ENCODE measurements at places on chromosomes 2 and 18.
A peak's percentile ranks its signal among the peaks of the same experiment; 100 is the strongest.

GRCh38 chr18:27861539-27861938 lies 315.4 kb downstream of the CDH2 start:
- DNase-seq, result no peak

GRCh38 chr2:236402033-236402790 lies 138.0 kb upstream of the ASB18 start:
- no peak for DNase-seq

DNA sequence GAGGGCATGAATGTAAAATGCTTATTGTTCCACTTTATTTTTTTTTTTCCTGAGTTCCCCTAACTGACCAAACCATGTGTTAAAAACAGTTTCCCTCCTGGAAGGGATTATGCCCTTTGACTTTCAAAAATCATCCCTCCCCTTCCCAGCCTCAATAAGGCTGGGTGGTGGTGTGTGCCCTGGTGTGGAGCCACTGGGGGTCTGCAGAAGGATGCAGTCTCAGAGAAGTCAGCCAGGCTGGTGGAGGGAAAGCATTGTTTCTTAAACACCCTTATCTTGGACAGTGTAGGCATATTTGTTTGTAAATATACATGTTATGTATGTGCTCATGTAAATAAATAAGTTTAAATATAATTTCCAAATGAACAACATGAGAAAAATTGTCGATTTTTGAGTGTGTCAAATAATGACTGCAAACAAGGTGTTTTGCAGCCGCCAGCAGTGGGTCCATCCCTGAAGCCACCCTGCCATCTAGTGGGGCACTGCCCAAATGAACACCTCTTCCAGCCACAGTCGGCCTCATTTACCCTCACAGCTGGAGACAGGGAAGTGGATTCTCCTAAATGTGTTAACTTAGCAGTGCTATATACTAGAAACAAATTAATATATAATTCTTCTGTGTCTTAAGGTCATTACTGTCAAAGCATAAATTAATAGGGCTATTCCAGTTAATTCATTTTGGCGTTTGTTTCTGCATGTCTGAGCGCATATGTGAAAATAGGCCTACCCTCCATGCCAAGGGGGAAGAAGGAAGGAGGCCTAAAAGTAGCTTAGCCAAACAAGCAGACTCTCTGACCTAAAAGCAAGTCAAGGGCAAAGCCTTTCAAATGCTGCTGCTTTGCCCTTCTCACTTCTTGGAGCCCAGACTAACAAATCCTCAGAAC lies 209.6 kb upstream of the PIK3C3 start:
- peak; percentile 38 for DNase-seq

DNA sequence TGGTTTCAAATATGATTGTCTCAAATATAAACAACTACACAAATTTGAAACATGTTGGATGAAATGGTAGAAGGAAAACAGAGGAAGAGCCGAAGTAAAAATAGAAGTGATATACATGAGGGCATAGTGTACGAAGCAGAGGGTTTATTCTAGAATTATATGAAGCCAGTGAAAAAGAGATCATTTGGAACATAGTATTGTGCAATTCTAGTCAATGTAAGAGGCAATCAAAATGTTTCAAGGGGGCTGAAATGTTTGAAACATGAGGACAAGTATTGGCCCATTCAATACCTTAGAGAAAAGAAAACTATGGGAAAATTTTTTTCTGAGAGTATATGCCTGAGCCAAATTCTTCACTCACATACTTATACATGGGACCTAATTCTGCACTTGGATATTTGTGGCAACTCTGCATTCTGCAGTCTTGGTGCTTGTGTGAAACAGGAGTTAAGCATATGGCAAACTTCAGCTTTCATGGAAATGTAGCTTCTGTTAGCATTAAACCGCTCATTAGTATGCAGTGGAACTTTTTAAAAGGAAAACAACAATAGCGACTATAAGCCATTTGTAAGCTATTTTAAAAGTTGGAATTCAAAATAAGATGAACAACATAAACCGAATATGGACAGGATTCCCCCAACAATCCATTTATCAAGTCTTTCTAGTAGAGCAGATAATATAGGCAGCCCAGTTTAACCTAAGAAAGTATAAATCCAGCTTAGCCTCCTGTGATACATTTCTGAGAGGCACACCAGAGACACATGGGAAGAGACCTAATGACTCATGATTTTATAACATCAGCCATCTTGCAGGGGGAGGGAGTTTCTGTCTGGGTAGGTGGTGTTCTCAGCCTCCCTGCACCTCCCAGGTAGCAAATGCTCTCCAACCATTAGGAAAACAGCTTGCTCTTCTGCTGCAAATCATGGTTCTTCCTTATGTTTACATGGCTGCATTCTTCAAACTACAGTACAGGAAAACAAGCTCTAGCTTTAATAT lies 197.8 kb downstream of the PAX3 start:
- no peak for DNase-seq

DNA sequence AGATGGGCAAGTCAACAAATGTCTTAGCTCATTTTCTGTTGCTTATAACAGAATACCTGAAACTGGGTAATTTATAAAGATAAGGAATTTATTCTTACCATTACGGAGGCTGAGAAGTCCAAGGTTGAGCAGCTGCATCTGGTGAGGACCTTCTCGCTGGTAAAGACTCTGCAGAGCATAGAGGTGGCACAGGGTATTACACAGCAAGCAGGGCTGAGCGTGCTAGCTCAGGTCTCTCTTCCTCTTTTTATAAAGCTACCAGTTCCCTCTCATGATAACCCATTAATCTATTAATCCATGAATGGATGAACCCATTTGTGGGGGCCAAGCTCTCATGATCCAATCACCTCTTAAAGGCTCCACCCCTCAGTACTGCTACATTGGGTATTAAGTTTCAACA lies 109.1 kb downstream of the CDK15 start:
- DNase-seq, result peak; percentile 4

GRCh38 chr2:127398239-127398590 lies 10.4 kb upstream of the MAP3K2 start:
- peak; percentile 87 for DNase-seq

DNA sequence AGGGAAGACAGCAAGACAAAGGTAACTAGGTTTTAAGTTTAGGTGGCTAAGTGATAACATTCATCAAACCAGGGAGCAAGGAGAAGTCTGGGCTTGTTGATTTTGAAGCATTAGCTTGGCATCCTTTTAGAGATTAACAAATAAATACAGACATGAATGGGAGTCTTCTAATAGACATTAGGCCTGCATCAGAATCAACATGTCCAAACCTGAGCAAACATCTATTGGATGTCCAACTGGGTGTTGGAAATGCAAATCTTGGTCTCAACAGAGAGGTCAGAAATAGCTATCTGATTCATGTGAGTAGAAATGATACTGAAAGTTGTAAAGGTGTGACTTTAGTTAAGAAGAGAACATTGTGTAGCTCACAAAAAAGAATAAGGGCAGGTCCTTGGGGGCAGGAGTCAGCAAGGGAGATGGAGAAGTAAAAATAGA lies 85.5 kb upstream of the RND3 start:
- no peak for DNase-seq

DNA sequence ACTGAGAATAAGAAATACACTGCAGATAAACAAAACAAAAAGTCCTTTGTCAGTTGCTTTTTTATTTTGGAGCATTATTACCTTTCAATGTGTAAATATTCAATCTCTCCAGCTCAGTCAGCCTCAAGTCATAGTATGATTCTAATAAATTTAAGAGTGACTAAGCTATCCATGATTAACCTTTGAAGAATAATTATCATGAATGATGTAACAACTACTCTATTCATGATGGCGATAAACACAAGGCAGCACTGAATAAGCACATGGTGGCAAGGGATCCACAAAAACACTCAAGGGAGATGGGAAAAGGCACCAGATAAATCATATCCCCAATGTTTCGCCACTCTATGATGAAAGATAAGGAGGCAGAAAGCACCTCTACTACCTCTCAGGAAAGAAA lies 67.0 kb downstream of the MAP4K3 start:
- DNase-seq, result no peak

GRCh38 chr2:134217924-134218323 lies 35.9 kb upstream of the MGAT5 start:
- peak; percentile 88 for DNase-seq

- DNase-seq, result peak; percentile 77
These were observed 30.9 kb upstream of the IL37 start for GRCh38 chr2:112880091-112880531.

- DNase-seq, result no peak
These were observed 342.7 kb downstream of the CPS1 start for GRCh38 chr2:210899131-210899530.

DNA sequence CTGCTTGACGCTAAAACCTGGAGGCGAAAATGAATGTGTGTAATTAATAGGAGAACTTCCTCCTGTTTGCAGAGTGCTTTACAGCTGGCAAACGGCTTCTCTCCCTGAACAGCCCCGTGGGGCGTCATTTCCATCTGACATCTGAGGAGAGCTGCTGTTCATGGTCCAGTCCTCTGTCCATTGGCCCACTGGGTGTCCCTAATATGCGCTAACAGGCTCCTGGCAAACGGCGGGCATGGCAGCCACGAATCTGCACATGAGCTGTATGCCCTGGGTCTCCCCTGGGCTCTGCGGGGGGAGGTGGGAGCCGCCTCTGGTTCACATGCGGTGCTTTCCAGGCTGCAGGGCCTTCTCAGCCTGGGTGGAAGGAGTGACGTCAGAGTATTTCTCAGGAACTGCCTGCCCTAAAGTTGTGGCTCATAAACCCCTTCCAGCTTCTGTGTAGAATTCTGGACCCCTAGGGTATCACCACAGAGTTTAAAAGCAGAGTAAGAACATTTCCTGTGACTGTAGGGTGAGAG lies 73.2 kb downstream of the LRRFIP1 start:
- DNase-seq, result peak; percentile 79

DNA sequence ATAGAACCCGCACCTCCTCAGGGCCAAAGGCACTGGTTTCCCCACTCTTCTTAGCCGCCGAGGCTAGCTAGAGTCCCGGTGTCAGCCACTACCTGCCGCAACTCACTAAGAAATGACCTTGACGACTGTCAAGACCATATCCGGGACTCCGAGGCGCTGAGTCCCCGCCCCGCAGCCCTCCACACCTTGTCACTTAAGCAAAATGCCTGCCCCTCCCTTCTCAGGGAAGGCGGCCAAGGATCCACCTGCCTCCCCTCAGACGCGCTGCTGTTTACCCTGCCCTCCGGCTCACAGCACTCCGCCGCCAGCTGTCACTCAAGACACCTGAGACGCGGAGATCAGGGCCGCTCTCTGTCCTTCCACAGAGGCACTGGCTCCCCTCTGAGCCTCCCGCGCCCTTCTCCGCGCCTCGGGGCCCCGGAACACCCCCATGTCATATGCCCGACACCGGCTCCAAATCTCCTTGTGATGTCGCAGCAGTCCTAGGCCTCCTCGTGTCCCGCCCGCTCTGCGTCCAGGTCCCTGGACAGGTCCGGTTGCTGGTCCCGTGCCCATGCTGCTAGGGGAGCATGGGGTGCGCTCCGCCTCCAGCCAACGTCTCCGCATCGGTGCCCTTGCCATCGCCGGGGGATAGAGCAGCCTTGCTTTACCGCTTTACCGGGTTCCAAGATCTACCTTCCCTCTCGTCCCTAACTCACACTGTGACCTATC lies 32.5 kb upstream of the REG3G start:
- no peak for DNase-seq

DNA sequence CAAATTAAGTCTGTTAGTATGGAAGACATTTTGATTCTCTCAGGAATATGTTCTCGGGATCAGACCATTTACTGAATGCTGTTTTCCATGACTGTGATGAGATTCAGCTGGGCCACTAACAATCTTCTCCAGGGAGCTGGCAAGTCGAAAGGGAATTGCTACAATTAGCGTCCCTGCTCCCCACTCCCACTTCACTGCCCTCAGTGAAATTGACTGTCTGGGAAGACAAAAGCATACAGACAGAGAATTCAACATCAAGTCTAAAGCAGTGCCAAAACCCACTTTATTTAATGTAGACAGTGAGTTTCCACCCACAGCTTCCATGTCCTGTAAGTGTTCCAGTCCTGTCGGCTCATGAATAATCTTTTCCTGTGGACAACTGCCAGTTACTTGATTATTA lies 34.0 kb upstream of the COL3A1 start:
- DNase-seq, result no peak

DNA sequence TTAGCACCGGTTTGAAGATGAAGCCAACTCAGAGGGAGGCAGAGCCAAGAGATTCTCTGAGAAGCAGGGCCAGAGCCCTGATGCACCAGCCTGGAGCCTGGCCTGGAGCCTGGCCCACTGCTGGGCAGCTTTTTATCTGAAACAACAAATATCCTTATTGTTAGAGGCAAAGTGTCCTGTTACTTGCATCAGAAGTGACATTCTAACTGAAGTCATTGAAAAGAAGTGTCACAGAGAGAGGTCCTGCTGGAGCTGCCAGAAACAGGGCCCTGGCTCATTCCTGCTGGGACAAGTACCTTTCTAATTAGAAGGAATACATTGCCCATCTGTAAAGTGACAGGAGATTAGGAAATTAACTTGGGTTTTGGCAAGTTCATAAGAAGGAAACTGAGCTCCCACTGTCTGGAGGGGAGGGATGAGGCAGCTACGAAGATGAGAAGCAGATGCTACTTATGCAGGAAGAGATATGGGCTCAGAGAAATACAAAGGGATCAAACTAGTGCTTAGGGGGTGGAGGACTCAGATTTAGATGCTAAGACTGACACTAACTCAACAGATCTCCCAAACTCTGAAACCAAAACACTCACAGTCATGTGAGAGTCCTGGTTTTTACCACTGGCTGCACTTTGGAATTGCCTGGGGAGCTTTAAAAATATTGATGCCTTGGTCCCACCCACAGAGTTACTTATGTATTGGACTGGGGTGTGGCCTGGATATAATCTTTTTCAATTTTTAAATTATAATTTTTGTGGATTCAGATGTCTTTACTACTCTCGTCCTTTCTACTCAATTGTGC lies 11.0 kb upstream of the HK2 start:
- DNase-seq, result no peak

DNA sequence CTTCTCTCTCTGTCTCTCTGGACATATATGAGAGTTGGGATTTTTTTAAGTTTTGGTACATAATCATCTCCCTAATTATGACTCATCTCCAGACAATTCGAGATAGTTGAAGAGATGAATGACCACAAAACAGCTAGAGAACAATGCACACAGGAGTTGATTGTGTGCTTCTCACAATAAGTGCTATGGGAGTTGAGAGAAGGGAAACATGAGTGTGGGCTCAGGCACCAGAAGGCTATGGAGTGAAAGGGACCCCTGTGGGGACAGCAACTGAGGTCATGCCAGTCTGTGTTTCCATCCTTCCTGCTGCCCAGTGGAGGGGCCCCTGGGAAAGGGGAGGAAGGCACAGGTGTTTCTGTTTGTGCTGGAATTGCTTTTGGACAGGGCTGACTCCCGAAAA lies 6.5 kb upstream of the YWHAQ start:
- DNase-seq, result no peak
